ENCODE measurements at places on chromosomes 6 and 20.

DNA sequence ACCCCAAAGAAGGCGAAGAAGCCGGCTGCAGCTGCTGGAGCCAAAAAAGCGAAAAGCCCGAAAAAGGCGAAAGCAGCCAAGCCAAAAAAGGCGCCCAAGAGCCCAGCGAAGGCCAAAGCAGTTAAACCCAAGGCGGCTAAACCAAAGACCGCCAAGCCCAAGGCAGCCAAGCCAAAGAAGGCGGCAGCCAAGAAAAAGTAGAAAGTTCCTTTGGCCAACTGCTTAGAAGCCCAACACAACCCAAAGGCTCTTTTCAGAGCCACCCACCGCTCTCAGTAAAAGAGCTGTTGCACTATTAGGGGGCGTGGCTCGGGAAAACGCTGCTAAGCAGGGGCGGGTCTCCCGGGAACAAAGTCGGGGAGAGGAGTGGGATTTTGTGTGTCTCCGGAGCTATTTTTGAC, 69.6 kb downstream of the HFE start:
- peak; percentile 77 for DNase-seq

DNA sequence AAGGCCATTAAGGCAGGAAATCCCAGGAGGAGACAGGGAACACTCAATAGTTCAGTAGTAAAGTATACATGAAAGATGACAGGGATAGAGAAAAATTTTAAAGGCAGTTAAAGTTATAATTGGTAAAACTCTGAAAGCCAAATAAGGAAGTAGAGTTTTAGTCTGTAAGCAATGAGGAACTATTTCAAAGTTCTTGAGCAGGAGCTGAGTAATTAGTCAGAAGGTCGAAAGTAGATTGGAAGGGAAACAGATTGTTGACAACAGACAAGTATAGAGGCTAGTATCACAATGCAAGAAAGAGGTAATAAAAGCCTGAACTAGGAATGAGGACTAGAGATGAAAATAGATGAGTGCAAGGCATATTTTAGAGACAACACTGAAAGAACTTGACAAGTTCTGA, 150.3 kb downstream of the CDK19 start:
- DNase-seq: no peak

- DNase-seq: no peak
Observed at GRCh38 chr6:137892271-137892708, 25.2 kb downstream of the TNFAIP3 start.

DNA sequence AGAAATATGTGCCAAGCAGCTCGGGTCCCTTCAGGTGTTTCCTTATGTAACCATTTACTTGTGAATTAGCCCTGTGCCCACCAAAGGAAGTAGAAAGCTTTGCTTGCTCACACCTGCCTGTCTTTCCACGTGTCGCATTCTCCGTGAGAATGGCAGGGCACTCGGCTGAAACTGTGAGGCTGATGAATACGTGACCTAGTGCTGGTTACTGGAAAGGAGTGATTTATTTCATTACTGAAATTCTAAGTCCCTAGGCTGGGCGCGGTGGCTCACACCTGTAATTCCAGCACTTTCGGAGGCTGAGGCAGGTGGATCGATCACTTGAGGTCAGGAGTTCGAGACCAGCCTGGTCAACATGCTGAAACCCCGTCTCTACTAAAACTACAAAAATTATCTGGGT, 45.9 kb upstream of the TULP1 start:
- DNase-seq: no peak

DNA sequence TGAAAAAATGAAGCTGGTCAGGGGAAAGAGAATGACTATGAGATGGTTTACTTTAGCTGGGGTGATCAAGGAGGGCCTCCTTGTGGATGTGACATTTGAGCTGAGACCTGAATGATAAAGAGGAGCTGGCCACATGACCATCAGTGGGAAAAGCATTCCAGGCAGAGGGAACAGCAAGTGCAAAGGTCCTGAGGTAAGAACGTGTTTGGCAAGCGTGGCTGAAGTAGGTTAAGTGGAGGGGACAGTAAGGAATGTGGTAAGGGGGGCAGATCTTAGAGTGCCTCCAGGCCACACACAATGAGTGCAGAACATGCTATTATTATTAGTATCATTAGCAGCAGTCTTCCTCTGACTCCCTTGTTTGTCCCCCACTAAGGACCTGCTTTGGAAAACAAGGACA, 92.6 kb downstream of the KCNB1 start:
- no peak for DNase-seq

- peak; percentile 89 for DNase-seq
Observed at GRCh38 chr6:33276864-33277662, at the start of gene B3GALT4. B3GALT4 (plus strand) TSS chr6:33277123; CDS start chr6:33277420, 297 bp downstream.

DNA sequence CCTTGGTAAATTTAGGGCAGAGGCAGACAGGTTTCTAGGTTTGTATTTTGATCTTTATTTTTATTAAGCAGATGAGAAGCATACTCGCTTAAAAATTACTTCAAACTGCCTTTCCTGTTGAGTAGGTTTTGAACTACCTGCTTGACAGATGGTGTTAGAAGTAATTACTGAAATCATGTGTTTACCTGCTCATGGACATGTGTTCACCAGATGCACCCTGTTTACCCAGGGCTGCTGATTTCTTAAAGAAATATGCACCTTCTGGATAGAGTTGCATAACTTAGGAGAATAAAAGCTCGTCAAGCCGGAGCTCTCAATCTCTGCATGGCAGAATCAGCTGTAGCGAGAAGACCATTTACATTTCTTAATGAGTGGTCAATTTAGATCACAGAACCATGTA, 165.1 kb downstream of the CDKAL1 start:
- no peak for DNase-seq

DNA sequence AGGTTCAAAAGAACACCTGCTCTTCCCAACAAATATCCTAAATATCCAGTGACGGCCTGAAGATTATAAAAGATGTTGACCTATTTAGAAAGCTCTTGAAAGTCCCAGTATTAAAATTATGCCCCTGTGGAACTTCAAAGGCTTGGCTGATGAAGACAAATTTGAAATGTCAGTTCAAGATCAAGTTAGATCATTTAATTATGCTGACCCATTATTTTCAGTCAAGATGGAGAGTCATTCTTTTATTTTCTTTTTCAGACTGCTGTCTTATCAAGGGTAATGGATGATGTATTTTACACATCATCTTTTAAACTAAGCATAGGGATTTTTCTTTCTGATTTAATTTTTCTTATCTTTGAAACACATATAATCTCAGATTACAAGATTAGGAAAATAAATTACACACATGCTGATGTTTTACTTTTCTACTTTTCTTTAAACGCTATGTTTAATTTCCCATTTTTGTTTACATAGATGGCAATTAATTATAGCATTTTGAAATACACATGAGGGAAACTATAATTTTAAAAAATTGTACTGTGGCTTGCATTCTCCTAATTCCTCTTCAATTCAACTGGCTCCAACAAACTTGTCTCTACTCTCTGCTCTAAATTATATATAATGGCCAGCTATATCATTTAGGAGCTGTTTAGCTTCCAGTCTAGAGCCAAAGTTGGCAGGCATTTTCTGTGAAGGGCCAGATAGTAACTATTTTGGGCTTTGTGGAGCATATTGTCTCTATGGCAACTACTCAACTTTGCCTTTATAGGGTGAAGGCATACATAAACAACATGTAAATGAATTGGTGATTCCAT, 123.7 kb downstream of the RCAN2 start:
- DNase-seq: no peak

DNA sequence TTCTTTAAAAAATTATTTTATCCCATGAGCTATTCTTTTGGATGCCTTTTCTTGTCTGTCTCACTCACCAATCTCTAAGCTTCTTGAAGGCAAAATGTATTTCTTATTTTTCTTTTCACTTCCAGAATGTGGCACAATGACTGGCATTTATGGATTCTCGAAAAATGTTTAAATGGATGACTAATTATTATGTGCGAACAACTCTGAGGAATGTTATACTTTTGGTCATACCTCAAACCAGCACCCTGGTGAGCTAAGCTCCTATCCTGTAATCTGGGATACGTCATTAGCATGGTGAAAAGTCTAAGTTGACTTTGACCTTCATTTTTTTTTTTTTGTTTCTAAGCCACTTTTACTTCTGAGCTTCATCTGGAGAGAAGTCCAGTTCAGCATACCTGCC, 214.0 kb upstream of the CEP162 start:
- DNase-seq: no peak

DNA sequence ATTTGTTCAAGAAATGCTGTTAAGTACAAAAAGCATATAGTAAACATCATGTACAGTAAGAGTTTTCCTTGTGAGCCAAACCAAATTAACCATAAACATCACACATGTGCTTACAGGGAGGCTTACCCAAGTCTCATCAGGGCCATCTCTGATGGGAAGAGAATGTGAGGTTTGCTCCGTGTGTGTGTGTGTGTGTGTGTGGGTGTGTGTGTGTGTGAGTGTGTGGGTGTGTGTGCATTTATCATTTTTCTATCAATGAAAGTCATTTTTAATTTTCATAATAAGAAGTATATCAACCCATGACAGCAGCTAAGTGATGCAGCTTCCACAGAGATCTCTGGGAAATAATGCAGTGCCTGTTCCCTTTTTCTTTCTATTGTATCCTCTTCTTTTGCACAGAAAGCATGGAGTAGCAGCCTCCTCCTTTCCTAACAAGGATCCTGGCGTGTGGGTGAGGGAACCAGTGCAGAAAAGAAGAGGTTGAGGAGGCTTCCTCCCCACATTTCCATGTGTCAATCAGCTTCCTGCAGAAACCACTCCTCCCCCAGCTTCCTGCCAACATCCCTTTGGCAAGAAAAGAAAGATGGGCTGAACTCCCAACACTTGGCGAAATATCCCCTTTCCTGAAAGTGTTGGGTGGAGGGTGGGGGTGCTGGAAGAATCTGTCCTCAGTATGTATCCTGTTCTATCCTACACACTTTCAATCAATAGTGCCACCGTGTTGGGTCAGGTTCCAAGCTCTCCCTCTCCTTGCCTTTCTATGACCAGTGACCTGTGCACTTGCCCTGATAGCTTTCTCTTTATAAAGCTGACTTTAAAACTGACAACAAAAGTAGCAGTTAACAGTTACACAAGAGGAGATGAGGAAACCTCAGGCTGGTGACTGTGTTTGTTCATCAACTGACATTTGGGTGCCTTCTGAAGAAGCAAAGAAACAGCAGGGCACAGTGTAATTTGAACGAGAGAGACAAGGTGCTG, 251.8 kb upstream of the CITED2 start:
- no peak for DNase-seq

DNA sequence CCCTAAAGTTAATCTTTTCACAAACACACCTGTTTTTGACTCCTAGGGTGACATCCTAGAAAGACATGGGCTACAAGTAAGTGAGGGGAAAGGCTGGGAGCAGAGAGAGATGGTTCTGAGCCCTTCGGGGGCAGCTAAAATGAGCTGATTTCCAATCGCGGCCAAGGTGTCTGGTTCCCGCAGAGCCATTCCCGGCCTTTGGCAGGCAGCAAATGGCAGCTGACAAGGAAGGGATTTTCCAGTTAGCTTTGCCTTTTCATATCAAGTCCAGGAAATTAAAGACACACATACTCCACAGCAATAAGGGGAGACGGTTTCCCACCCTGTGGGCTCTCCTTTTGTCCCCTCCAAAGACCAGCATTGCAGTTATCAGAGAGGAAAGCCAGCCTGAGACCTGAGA, 228.5 kb downstream of the ZMYND8 start:
- DNase-seq: no peak

DNA sequence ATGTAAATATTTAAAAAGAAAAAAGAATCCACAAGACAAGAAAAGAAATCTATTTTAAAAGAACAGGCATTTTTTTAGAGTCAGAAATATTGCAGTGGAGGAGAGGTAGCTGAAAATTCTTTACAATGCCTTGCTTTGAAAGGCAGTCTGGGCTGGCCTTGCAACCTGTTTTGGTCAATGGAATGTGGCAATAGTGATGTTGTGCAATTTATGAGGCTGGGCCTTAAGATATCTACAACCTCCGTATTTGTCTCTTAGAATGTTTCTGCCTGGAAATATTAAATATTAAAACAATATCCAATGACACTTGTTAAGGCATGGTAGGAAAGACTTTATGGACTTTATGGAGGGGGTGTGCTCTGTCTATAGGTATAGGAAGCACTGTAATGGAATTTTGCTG, 14.8 kb upstream of the SCGN start:
- no peak for DNase-seq

DNA sequence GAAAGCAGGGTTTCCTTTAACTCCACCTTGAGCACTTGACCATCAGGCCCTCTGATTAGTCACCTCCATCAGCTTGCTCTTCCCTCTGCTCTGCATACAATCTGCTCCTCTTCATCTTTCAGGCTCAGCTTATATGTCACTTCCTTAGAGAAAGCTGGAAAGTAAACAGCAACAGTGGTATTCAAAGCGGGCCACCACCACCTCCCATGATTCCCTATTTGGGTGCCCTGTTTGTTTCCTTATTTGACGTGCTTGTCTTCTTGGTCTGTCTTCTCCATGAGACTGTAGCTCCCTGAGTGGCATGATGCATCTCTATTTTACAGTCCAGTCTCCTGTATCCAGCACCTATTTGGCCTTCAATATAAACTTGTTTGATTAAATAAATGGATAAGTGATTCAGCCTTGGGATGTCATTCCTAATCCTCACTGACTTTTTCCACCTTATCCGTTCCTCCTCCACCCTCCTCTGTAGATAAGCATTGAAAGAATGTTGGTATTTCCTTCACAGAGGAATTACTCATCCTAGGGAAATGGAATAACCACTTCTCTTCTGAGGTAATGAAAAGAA, 102.8 kb upstream of the SGK1 start:
- no peak for DNase-seq

DNA sequence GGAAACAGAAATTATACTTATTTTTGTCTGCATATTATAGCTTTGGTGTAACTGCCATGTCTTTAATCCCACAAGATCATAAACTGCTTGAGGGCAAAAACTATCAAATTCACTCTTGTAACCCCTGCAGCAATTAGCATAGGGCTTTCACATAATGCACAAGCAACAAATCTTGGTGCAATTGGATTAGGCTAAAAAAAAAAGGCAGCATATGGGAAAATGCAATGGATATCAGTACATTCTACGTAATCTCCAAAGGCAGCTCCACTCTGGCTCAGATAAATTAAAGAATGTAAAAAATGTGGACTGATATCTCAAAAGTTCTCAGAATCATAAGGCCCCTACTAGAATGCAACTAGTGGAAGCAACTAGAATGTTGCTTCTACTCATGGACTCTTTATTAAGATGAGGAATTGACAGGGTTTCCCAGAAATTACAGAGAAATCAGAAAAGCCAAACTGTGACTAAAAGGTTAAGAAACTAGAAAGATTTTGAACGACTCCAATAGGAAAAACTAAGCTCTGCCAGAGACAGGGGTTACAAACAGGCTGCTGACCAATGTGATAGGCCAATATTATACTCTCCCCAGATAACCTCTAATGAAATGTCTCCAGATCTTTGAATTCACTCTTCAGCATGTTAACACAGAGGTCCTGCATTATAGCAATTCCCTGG, 55.0 kb downstream of the FILIP1 start:
- no peak for DNase-seq

- no peak for DNase-seq
Observed at GRCh38 chr20:2350606-2351005, 30.1 kb upstream of the TGM6 start.

All from WTC11 (cell line).